ENCODE measurements at places on chromosomes 7 and 10.

- DNase-seq: no peak
Measured at GRCh38 chr10:46098386-46098785, 52.3 kb upstream of the MSMB start.

DNA sequence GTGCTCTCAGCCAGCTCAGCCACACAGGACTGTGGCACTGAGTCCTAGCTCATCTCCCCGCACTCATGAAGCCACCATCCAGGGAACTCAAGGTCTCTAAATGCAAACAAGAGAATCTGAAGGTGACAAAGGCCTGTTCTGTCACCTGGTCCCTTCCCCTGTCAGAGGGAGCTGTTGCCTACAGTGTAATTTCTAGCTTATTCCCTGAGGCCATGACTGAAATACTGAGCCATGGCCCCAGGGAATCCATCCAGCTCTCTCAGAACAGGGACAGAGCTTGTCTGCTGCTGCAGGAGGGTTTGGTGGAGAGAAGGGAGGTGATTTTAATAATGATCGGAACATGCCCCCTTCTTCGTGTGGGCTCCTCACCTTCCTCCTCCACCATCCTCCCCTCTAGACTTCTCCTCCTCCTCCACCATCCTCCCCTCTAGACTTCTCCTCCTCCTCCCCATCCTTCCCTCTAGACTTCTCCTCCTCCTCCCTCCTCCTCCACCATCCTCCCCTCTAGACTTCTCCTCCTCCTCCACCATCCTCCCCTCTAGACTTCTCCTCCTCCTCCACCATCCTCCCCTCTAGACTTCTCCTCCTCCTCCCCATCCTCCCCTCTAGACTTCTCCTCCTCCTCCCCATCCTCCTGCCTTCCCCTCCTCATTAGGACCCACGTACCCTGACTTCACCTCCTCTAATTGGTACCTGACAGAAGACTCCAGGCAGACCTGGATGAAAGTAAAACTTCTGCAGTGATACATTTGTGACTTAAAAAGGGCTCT, 338.0 kb upstream of the MKI67 start:
- peak; percentile 2 for DNase-seq

DNA sequence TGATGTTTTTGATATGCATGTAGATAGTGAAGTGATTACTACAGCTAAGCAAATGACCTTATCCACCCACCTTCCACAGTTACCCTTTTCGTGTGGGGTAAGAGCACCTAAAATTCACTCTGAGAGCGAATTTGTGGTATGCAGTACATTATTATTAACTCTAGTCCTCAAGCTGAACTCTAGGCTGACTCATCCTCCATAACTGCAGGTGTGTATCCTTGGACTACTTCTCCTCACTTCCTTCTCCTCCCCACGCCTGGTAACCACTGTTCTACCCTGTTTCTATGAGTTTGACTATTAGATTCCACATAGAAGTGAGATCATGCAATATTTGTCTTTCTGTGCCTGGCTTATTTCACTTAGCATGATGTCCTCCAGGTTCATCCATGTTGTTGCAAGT, 484.6 kb downstream of the GATA3 start:
- no peak for DNase-seq

DNA sequence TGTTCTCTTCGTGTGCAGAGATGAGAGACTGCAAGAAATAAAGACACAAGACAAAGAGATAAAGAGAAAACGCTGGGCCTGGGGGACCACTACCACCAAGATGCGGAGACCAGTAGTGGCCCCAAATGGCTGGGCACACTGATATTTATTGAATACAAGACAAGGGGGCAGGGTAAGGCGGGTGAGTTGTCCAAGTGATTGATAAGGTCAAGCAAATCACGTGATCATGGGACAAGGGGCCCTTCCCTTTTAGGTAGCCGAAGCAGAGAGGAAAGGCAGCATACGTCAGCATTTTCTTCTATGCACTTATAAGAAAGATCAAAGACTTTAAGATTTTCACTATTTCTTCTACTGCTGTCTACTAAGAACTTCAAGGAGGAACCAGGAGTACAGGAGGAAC, 762.1 kb downstream of the TNS3 start:
- DNase-seq: no peak

GRCh38 chr10:120998251-120998650, 147.1 kb downstream of the WDR11 start:
- DNase-seq: no peak

GRCh38 chr7:46317256-46317655, 396.2 kb upstream of the IGFBP3 start:
- DNase-seq: no peak

DNA sequence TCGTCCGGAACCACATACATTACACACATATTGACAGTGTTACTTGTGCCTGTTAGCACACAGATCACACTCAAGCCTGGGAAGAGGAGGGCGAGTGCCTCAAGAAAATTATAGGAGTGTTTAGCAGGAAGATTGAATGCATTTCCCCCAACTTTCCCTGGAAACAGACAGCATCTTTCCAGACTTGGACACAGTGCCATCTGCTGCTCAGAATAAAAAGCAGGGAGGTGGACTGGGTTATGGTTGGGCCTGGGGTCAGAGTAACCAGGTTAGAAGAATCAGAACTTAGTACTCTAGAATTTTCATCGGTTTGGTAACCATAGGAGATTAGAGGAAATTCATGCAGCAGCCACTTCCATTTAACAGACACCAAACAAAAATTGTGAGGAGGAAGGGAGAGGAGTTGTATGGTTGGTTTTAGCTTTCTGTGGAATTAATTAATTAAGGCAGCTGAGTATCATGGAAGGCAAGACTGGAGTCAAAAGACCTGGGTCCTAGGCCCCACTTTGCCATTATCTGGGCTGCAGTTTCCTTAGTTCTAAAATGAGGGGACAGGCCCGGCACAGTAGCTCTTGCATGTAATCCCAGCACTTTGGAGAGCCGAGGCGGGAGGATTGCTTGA, 43.4 kb upstream of the OPTN start:
- DNase-seq: no peak

DNA sequence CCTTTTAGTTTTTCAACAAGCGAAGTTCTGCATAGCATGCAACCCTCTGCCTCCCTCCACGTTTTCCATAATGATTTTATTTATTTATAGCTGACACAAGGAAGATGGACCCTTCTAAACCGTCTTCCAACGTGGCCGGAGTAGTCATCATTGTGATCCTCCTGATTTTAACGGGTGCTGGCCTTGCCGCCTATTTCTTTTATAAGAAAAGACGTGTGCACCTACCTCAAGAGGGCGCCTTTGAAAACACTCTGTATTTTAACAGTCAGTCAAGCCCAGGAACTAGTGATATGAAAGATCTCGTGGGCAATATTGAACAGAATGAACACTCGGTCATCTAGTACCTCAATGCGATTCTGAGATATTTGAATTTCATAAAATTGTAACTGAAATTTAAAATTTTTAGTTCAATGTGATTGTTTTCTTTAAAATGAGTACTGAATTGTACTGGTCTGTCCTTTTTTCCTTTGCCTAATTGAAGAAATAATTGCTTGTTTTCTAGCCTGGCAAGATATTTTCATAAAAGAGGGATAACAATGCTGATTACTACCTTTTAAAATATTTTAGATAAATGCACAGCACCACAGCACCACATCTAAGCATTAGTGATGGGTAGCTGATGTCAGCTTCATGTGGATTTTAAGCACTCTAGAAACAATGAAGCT, 41.5 kb upstream of the SLC39A12 start:
- no peak for DNase-seq

GRCh38 chr10:31617757-31618156, 298.7 kb downstream of the ZEB1 start:
- no peak for DNase-seq

DNA sequence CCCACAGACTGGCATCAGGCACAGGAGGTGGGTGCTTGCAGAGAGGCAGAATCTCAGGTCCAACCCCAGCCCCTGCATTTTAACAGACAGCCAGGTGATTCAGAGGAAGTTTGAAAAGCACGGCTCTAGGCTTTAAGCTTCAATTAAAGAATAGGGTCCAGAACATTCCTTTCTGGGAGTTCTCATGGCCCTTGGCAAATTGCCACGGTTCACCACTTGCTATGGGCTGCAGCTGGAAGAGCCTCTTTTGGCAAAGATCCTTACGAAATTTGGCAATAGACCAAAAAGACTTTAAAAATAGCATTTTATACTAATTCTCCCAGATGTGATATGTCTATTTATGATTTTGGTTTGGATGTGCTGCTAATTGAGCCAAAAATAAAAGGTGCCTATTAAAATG, 148.1 kb downstream of the ITGA8 start:
- no peak for DNase-seq

DNA sequence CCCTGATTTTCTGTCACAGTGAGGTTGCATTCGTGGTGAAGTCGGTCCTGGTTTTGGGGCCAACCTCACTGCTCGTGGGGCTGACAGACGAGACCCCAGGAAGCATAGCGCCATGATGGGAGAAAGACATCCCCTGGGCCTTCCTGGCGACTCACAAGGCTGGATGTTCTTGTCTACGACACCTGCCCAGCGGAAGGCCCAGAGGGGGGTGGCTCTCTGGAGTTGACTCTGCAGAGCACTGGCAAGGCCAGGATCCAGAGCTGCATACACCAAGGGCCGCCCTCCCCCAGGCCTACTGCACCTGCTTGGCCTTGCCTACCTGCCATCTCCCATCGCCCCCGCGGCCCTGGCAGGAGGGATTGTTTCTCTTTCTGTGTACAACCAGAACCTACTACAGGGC, 608.9 kb downstream of the PTPRN2 start:
- DNase-seq: no peak

DNA sequence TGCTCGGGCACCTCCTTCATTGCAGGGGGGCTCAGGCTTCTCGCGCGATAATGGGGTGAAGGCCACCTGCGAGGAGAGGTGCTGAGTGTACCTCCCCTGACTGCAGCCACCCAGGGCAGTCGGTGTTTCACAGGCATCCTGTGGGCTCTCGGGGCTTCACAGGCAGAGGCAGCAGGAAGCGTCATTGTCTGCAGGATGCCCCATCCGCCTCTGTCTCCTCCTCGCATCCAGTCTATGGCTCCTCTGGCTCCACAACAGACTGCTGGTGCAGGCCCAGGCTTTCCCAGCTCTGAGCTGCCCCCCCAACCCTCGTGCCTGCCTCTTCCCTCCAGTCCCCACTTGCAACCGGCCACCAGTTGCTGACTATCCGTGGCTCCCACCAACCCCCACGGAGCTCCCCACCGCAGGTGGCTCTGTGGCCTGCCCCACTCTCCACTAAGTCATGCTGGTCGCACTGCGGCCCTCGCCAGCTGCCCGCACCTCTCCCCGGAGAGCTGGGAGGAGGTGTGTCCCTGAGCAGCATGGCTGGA, 36.5 kb downstream of the CAMK2B start:
- no peak for DNase-seq

GRCh38 chr7:123641901-123642300, 13.8 kb upstream of the LMOD2 start:
- no peak for DNase-seq

- no peak for DNase-seq
Measured at GRCh38 chr7:73443548-73444255, 10.1 kb downstream of the FZD9 start.

DNA sequence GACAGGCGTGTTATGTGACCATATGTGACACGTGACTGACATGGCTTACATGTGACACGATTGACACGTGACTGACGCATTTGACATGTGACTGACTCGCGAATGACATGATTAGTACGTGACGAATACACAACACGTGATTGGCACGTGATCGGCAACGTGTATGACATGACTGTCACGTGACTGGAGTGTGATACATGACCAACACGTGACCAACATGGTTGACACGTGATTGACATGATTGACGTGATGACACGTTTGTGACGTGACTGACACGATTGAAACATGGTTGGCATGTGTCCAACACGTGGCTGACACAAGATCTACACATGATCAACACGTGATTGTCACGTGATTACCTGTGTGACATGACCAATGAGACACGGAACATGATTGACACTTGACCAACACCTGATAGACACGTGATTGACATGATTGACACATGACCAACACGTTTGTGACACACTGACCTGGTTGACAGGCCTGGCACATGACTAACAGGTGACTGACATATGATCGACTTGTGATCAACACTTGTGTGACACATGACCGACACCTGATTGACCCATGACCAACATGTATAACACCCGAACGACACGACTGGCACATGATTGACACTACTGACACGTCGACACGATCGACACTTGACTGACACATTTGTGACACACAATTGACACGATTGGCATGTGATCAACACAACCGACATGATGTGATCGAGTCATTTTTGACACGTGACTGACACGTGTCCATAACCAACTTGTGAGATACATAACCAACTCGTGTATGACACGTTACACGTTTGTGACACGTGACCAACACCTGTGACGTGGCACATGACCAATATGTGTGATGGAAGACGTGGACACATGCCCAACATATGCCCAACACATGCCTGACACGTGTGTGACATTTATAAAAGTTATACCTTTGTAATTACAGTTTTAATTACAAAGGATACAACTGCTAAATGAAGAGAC, 21.1 kb downstream of the CRPPA start:
- no peak for DNase-seq

GRCh38 chr10:46031648-46032532, 1.5 kb upstream of the NCOA4 start:
- DNase-seq: no peak

DNA sequence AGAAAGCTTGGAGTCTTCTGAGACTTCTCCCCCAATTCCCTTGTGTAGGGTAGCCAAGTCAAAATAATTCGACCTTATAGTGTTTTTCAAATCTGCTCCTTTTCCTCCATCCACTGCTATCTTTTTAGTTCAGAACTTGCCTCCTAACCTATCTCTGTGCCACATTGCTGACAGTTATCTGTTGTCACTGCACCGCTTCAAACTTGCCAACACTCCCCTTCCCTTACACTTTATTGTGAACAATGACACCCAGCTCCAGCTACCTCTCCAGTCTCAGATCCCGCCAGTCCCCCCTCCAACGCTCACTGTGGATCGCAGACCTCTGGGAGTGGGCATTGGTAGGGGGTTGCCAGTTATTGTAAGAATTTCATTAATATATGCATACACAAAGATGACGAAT, 16.3 kb upstream of the HPS1 start:
- DNase-seq: no peak

GRCh38 chr10:50593523-50594376, 30.0 kb downstream of the SGMS1 start:
- DNase-seq: no peak

GRCh38 chr10:70167246-70167645, 3.1 kb downstream of the SAR1A start:
- DNase-seq: no peak

DNA sequence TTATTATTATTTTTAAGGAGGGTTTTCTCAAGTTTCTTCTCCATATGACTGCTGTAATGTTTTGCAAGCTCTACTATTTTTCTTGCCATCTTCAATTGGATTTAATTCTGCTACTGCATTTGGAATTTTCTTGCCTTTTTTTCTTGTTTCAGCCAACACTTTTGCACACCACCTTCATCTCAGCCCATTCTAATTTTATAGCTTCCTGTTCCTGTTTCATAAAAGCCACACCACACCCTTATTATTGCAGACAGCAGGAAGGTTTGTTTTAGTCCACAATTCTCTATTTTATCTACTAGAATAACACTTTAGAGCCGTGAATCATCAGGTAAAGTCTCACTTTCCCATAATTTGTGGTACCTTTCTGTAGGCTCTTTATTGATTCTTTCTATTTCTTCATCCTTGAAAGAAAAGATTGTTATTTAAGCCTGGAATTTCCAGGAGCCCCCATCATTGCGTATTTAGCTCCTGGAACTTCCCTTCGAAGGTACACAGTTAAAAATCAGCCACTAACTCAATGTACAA, 209.3 kb upstream of the TBX20 start:
- no peak for DNase-seq
